ENCODE measurements at places on chromosomes 6 and 20.

GRCh38 chr20:39960522-39961428 lies 728.3 kb downstream of the MAFB start:
- no peak for ATAC-seq

DNA sequence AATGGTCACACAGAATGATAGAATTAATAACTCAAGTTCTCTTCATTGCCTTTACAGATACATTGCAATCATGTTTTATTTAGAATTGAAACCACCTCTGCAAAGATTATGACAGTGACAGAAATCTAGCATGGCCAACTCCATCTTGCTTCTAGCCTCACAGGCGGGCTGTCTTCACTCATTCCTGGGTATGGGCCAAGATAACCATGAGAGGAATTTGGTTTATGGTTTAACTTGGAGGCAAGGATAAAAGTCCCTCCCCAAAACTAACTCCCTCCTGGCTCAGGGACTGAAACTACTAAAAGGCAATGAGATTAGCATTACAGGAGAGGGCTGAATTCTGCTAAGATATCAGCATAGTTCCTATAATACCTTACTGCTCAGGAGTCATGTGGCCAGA lies 95.2 kb upstream of the CST7 start:
- no peak for ATAC-seq

DNA sequence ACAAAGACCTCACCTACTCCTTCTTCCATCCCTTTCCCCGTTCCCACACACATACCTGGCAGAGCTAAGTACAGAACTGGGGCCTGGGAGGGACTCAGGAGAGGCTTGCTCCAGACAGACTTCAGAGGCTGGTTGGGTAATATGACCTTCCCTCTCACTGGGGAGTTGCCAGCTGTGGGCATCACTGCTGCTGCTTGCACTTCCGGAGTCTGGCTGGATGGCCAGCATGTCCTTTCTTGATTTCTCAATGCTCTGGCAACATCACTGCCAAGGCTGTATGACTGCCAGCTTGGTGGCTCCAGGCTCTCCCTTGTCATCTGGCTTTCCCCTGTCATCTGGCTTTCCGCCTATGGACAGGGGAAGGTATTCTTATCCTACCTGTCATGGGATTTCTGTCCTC lies 47.8 kb downstream of the CDH22 start:
- ATAC-seq, result no peak

DNA sequence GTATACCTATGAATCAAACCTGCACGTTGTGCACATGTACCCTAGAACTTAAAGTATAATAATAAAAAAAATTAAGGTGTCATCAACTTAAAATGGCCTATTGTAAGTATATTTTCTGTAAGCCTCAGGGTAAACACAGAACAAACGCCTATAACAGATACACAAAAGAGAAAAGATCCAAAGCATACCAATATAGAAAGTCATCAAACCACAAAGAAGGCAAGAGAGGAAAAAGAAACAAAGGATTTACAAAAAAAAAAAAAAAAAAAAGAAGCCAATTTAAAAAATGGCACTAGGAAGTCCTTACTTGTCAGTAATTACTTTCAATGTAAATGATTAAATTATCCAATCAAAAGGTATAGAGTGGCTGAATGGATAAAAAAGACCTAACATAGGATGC lies 24.6 kb upstream of the ASF1A start:
- ATAC-seq, result no peak

DNA sequence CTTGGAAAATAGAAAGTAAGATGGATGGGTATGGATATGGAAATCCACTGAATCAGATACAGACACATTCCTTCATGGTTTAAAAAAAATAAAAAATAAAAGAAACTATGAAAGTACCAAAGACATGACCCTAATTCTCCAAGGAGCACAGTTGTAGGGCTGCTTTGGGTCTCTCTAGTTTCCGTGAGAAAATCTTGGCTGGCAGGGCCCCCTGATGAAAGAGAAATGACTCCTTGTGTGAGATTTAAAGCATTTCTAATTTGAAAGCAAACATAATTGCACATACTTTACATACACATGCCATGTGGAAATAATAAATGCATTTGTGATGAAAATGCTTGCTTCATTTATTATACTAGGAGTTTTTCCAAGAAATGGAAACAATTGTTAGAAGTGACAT lies 593.9 kb upstream of the BTBD3 start:
- no peak for ATAC-seq

DNA sequence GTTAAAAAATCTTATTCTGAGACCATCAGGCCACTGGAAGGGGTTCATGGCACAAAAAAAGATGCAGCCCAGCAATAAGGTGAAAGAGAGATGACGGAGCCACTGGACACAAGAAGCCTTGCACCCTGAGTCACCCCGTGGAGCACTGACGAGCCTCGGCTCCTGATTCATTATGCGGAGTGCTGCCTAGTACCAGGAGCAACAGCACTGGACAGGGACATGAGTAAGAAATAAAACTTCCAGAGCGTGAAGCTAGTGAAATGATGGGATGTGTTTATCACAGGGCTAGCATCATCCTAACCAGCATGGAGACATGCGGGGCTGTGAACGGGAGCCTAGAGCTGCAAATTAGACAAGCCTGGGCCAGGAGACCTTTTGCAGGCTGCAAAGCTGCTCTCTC lies 53.3 kb downstream of the RNASET2 start:
- ATAC-seq, result no peak

GRCh38 chr20:63939061-63939935 lies 16.9 kb downstream of the UCKL1 start:
- peak; percentile 14 for ATAC-seq

DNA sequence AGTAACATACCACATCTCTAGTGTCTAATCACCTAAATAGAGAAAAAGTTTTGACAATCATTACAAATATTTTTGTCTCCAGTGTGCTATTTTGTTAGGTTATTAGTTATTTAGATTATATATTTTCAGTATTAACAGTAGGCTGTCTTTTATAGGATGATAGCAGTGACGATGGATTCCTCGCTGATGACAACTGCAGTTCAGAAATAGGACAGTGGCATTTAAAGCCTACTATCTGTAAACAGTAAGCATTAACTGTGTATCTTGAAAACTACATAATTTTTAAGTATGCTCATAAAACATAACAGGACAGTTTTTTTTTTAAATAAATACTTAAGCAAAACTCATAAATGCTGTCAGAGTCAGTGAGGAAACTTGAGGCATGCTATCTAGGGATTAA lies 37.9 kb upstream of the MYO6 start:
- ATAC-seq, result no peak

GRCh38 chr20:53210931-53211330 lies 238.8 kb downstream of the TSHZ2 start:
- no peak for ATAC-seq

GRCh38 chr6:105794239-105794638 lies 291.9 kb upstream of the PRDM1 start:
- ATAC-seq, result no peak

GRCh38 chr20:58032599-58032998 lies 195.9 kb downstream of the ANKRD60 start:
- ATAC-seq, result no peak

DNA sequence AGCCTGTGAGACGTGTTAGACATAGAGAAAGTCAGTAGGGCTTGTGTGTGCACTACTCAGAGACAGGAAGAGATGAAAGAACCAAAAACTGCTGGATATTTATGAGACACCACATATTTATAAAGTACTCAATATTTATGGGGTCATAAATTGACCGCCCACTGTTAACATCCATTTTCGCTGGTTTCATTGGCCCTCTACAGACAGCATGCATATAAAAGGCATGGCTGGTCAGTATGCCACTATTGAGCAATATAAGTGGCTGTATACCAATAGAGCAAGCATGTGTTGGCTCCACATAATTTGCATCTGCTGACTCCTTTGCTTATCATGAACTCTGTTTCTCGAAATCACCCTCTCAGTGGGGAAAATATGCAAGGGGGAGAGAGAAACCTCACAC lies 110.3 kb upstream of the BTN3A2 start:
- no peak for ATAC-seq

GRCh38 chr20:8901237-8902025 lies 167.5 kb upstream of the PLCB4 start:
- no peak for ATAC-seq

DNA sequence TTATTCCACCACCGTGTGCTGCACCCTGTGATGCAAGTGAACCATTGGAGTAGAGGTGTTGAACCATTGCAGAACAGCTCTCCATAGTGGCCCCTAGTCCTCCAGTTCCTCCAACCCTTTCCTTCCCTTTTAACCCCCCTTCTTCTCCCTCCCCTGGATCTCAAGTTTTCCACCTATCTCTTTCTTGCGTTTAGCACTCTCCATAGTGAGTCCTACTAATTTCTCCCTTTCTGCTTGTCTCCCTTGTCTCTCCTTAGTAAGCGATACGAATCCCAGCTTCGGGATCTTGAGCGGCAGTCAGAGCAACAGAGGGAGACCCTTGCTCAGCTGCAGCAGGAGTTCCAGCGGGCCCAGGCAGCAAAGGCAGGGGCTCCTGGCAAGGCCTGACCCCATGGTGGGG lies 1.1 kb downstream of the PFDN6 start:
- ATAC-seq, result no peak

DNA sequence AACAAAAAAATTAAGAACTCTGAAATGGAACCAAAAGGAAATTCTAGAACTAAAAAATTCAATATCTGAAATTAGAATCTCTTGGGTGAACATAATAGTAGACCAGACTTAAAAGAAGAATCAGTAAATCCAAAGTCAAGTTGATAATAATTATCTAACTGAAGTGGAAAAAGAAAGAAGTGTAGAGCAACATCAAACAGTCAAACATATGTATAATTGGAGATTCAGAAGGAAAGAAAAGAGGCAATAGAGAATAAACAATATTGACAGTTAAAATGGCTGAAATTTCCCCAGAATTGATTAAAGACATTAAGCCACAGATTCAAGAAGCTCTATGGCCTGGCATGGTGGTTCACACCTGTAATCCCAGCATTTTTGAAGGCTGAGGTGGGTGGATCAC lies 383.6 kb downstream of the PREX1 start:
- ATAC-seq, result no peak

- no peak for ATAC-seq
These were observed 95.6 kb downstream of the SNAP25 start for GRCh38 chr20:10314198-10314597.

- no peak for ATAC-seq
These were observed 15.9 kb downstream of the NRN1 start for GRCh38 chr6:5990786-5991185.

DNA sequence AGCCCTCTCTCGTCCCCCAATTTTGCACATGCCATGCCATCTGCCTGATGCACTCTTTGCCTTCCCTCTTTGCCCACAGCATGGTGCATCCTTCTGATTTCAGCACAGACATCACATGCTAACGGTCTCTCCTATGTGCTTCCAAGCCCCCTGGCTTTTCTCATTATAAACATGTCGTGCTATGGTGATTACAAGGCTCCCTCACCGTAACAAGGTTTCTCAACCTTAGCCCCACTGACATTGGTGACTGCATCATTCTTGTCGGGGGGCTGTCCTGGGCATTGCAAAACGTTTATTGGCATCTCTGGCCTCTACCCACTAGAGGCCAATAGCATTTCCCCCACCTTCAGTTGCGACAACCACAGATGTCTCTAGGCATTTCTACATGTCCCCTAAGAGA lies 187.2 kb downstream of the TFAP2C start:
- no peak for ATAC-seq

- peak; percentile 52 for ATAC-seq
These were observed 32.5 kb upstream of the ZNF184 start for GRCh38 chr6:27505209-27506027.

DNA sequence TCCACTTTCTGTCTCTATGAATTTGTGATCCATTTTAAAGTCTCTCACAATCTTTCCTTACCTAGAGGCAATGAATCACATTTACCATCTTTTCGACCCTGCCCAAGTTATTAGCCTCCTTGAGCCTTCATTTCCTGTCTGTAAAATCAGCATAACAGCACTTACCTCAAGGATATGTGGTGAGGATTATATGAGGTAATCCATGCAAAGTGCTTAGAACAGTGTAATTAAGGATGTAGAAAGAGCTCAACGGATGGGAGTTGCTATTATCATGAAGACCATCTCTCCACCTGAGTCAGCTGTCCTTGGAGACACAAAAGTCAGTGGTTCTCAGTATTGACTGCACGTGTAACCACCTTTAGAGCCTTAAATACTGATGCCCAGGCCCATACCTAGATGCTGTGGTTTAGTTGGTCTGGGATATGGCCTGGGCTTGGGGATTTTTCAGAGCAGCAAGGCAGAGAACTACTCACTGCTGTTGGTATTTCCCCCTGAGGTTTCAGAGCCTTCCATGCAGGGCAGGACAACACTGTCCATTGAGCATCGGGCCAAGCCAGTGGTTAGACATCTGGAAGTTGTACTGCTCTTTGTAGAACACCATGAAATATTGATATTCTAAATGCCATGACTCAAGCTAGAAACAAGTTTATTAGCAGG lies 55.8 kb downstream of the LYRM2 start:
- peak; percentile 53 for ATAC-seq

DNA sequence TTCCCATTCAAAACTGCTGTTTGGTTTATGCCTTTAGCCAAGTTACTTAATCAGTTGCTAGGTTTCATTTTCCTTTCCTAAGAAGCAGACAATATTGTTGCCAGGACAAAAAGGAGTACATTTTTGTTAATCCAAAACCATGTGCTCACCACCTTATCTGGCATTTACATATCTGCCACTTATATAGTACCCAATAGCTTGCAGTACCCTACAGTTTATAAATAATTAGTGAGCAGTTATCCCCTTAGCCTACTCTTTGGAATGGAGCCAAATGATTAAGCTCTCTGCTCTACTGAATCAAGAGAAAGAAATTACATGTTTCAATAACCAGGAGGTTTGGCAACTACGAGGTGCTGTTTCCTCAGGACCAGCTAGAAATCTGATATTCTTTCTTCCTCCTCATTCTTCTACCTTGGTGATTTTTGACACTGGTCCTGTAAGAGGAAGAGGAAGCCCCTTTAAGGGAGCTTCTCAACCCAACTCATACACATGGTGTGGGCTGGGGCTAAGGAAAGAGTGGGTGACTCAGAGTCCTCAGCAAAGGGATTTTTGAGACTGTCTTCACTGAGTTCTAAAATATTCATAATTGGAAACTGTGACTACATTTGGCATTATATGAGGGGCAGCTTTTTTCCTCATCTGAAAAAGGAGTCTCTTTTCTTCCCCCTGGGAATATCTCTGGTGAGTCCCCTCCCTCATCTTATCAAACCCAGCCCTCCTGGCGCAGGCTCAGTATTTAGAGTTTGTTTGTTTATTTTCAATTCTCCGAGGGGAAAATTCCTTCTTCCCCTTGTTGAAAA lies 1.5 kb downstream of the ZNFX1 start:
- ATAC-seq, result peak; percentile 62

GRCh38 chr6:136347847-136348246 lies 58.2 kb upstream of the BCLAF1 start:
- ATAC-seq, result no peak
